ENCODE measurements at places on chromosomes 2 and 18. TPM values are rescaled to one million over a fixed set of nuclear protein-coding genes. Genes with fewer than 3 reads are reported as not detected.

DNA sequence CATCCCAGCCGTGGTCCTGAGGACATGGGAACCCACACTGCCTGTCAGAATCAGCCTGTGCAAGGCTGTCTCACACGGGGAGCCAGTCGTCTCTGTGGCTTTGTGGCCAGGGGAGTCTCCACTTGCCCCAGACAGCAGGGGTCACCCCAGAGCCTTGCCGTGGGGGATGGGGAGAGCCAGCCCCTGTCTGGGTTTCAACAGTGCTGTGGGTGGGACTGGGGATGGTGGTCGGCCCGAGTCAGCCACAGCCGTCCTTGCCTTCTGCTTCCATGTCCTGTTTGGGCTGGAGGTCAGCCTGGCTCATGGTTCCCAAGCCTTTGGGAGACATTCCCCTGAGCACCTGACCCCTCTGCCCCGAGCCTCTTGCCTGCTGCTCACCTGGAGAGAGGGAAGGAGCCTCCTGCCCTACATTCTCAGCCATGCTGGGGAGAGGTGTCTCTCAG is 19.6 kb downstream of the GPR35 start:
- no peaks in the 10 kb centered on the region for H3K4me1 ChIP-seq
- H3K27ac ChIP-seq, result no peak overlapping the region
- no peak overlapping the region for H3K4me3 ChIP-seq
- DNase-seq, result no peak
- H3K27me3 ChIP-seq, result no peaks in the 10 kb centered on the region
- no peaks in the 10 kb centered on the region for H3K36me3 ChIP-seq

PLB1 gene
- total RNA-seq, result not detected

DNA sequence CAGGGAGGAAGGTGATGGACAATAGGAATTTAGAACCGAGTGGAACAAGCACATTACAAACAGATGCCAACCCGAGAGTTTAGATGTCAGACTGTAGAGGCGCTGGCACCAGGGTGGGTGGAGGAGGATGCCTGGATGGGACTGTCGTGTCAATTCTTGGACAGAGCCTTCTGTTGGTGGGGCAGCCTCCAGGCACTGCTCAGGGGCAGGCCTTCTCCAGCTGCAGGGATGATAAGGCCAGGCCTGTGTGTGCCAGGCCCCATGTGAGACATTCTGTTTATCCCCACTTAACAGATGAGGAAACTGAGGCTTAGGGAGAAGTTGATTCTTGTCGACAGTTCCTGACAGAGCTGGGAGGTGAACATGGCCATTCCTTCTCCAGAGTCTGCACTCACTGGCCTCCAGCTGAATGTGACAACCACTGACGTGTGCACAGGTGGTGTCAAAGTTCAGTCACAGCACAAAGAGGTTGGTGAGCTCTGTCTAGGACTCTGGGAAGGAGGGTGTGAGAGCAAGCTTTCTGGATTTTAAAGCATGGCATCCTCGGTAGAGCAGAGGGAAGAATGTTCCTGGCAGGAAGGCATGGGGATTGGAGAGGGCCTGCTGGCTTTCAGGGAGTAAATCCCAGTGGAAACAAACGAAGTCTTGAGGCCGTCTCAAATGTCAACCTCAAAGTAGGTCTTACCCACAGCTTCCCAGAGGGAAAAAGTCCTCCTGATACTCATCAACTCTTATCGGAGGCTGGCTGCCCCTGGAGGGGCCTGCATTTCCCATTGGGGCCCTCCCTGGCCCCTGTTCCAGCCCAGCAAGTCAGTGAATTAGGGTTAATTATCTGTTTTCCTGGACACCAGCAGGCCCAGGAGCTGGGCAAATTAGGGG is 52.4 kb downstream of the GLI2 start:
- no peaks in the 10 kb centered on the region for H3K36me3 ChIP-seq
- no peaks in the 10 kb centered on the region for H3K27me3 ChIP-seq

DNA sequence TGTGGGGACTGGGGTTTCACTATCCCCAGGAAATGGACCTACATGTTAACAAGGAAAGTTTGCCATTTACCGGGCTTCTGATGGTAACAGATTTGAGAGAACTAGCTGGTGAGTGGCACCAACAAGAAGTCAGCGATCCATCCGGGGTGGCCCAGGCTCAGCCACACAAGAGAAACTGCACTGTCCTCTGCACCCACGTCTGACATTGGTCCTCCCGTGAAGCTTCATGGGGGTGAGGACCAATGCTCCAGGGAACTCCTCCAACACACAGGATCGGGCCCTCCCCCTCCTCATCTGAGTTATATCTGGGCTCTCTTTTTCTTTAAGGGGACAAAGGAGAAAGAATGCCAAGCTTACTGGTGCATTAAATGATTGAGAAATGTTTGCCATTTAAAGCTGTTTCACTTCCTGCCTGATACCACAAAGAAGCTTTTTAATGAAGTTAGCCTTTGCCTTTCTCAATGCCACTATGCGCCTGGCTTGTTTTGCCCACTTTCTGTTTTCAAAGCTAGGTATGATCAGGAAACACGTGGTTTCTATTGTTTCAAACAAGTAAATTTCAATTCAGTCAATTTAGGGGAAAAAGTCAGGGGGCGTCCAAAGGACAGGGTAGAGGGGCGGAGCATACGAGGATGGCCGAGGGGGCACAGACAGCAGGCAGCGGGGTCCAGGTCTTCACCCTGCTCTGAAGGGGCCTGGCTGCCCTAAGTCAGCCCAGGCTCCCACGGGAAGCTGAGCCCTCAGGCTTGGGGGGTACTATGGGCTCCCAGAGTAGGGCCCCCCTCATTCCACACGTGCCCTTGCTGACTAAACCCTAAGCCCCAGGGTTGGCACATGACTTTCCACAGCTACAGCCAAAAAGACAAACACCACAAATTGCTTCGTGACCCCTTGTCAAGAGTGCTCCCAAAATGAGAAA is 204.0 kb upstream of the ID2 start:
- no peak overlapping the region for H3K27ac ChIP-seq
- H3K4me1 ChIP-seq, result no peaks in the 10 kb centered on the region
- H3K36me3 ChIP-seq, result no peaks in the 10 kb centered on the region
- no peak overlapping the region for H3K4me3 ChIP-seq
- no peaks in the 10 kb centered on the region for H3K27me3 ChIP-seq

ANKRD30BL gene
- total RNA-seq, result 0.62 TPM

GALNT5 gene
- 0.14 TPM for total RNA-seq

DNA sequence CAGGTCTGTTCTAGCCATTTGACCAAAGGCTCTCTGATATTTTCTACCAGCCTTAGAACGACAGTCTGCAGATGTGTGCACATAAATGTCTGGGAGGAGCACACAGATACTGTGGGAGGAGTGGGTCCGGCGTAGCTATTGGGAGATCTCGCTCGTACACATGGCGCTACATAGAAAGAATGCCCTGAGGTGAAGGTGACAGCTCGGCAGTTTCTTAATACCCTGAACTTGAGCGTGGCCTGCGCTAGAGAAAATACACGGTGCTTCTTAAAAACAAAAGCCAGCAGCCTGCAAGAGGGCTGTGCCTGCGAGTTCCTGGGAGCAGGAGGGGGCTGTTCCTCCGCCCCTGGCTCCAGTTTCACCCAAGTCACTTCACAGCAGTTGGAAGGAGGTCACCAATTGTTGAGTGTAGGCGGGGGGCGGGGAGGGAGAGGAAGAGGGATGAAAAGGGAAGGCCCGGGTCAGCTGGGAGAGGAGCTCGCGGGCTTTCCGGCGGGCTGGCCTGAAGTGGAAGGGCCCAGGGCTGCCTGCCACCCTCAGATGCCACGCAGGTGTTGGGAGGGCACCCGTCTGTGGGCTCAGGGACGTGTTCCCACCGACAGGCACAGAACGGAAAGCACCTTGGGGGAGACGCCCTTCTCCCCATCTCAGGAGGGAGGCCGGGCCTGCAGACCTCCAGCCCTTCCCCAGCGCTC is 124.7 kb upstream of the ZNF516 start:
- H3K36me3 ChIP-seq, result no peaks in the 10 kb centered on the region
- peak; percentile 72 for DNase-seq
- H3K4me1 ChIP-seq, result peaks cover 42% of the 10 kb centered on the region
- H3K27me3 ChIP-seq, result peaks cover 47% of the 10 kb centered on the region

DNA sequence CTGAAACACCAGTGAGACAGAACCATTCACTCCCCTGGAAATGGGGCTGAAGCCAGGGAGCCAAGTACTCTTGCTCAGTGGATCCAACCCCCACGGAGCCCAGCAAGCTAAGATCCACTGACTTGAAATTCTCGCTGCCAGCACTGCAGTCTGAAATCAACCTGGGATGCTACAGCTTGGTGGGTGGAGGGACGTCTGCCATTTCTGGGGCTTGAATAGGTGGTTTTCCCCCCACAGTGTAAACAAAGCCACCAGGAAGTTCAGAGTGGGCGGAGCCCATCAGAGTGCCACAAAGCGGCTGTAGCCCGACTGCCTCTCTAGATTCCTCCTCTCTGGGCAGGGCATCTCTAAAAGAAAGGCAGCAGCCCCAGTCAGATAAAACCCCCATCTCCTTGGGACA is 292.8 kb downstream of the LNPK start:
- H3K36me3 ChIP-seq, result no peaks in the 10 kb centered on the region
- no peak overlapping the region for H3K4me3 ChIP-seq
- no peaks in the 10 kb centered on the region for H3K4me1 ChIP-seq
- H3K27ac ChIP-seq, result no peak overlapping the region

DNA sequence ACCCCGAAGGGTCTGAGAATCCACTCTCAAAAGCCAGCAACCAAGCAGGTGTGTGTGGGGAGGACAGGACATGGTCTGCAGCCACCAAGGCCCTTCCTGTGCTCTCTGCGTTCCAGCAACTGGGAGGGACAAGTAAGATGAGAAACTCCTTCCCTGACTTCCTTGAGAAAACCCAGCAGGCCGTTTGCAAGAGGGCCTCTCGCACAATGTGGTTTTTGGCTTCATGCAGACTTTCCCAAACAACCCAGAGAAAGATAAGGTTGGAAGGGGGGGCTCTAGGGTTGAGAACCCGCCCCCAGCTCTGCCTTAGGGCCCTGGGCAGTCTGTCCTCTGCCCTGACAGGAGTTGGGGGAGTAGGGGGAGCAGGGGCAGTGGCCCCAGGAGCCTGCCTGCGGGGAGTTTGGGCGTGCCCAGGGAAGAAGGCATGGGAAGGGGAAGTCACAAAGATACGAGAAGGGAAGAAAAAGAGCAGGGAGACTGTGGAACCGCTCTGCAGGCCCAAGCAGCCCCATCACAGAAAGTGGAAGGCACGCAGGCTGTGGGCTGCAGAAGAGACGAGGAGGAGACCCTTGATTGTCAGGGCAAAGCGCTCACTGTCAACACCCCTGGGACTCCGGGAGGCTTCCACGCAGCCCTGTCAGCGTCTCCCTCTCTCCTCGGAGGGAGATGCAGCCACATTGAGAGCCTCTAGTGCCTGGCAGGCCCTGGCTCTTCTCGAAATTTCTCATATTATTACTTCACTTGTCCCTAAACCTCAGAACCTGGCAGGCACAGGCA is 99.8 kb downstream of the SMAD7 start:
- H3K36me3 ChIP-seq, result no peaks in the 10 kb centered on the region
- H3K27me3 ChIP-seq, result no peaks in the 10 kb centered on the region
- no peak overlapping the region for H3K27ac ChIP-seq
- peaks cover 8% of the 10 kb centered on the region for H3K4me1 ChIP-seq
- no peak for DNase-seq

GRCh38 chr2:108325756-108326155 is 37.1 kb downstream of the SULT1C2 start:
- no peak for DNase-seq
- H3K36me3 ChIP-seq, result no peaks in the 10 kb centered on the region
- H3K4me1 ChIP-seq, result no peaks in the 10 kb centered on the region
- H3K4me3 ChIP-seq, result no peak overlapping the region
- no peaks in the 10 kb centered on the region for H3K27me3 ChIP-seq
- no peak overlapping the region for H3K27ac ChIP-seq

- H3K36me3 ChIP-seq, result no peaks in the 10 kb centered on the region
- no peaks in the 10 kb centered on the region for H3K27me3 ChIP-seq
- no peak for DNase-seq
- H3K4me3 ChIP-seq, result no peak overlapping the region
Measured at GRCh38 chr2:193251909-193252308, 1057.2 kb upstream of the TMEFF2 start.

DNA sequence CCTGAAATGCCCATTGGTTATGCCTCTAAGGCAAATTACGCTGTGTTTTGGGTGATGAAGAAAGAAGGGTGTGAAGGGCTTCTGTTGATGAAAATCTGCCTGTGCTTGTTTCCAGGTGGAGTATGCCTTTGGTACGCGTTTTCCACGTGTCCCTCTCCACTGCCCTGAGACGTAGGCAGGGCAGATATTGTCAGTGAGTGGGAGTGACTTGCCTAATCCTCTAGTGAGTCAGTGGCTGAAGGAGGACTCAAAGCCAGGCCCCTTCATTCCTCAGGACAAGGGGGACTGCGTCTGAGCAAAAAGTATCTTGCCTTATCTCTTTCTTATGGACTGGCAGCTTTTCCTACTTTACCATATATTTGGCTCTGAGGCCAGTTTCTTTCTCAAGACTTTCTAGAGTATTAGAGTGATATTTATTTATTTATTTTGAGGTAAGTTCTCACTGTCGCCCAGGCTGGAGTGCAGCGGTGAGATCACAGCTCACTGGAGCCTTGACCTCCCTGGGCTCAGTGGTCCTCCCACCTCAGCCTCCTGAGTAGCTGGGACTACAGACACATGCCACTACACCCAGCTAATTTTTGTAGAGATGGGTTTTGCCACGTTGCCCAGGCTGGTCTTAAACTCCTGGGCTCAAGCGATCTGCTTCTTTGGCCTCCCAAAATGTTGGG is 10.2 kb downstream of the RALB start:
- DNase-seq, result no peak
- no peaks in the 10 kb centered on the region for H3K4me1 ChIP-seq
- H3K27me3 ChIP-seq, result no peaks in the 10 kb centered on the region
- H3K27ac ChIP-seq, result no peak overlapping the region

DNA sequence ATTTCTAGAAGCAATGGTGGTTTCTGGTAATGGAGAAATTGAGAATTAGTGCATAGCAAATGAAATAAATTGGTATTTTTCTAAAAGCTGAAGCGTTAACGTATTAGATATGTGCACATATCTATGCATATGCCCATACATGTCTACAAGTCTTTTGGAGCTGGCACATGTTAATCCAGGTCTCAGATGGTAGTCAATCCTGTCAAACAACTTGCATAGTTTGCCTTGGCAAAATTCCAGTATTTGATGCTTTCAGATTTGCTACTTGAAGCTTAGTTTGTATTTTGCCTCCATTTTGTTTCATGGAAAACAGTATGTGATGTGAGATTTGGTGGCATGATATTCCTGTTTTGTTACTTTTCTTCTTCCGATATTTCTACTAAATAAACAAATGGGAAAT is 304.6 kb downstream of the PARD3B start:
- no peak overlapping the region for H3K27ac ChIP-seq
- H3K4me3 ChIP-seq, result no peak overlapping the region
- no peaks in the 10 kb centered on the region for H3K27me3 ChIP-seq
- peaks cover 2% of the 10 kb centered on the region for H3K4me1 ChIP-seq
- no peak for DNase-seq
- no peaks in the 10 kb centered on the region for H3K36me3 ChIP-seq

DNA sequence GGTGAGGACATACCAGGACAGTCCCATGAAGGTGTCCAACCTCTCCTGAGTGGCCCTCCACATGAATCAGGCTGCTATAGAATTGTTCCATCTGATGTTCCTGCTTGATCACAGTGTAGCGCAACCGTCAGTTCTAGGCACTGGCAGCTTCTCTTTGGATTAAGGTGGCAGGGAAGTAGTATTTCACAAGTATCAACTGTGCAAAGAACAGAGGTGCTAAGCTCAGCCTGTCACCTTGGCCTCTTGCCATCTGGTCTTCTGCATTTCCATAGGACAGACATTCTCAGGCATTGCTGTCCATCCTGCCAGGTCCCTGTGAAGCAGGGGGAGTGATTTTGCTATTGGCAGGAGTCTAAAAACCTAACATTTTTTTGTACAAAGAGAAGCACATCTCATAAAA is 182.2 kb upstream of the EPAS1 start:
- H3K27ac ChIP-seq, result no peak overlapping the region
- peaks cover 8% of the 10 kb centered on the region for H3K4me1 ChIP-seq
- DNase-seq, result no peak
- no peaks in the 10 kb centered on the region for H3K36me3 ChIP-seq
- H3K27me3 ChIP-seq, result no peaks in the 10 kb centered on the region
- H3K4me3 ChIP-seq, result no peak overlapping the region

Measured in GM23338 (cell line).